Activated CD4-positive, alpha-beta T cell treated with anti-CD3 and anti-CD28 coated beads, Interleukin-2, amount 50 U/mL, for 4 hours (primary cell): ENCODE measurements at places on chromosomes 12 and 14.

DNA sequence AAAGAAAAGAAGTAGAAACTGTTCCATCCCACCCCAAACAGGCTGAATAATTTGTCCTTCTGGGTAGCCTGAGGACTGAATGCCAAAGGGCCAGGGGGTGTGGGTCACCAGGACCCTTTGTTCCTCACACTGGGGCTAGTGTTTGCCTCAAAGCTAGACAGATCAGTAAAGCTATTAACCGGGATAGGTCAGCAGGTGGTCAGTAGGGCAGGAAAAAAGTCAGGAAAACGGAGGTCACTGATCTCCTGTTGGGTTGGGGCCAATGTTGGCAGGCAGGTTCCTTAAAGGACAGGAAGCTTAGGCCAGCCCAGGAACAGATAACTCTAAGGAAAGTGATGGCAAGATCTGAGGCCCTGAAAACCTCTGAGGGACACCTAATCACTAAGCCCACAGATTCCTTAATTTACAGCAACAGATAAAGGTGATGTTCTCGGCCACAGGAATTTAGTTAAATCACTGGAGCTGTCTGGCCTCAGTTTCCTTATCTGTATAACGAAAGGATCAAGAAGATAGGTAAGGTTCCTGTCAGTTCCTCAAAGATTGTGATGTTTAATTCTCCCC lies 22.7 kb upstream of the TMPO start:
- no peak for DNase-seq

DNA sequence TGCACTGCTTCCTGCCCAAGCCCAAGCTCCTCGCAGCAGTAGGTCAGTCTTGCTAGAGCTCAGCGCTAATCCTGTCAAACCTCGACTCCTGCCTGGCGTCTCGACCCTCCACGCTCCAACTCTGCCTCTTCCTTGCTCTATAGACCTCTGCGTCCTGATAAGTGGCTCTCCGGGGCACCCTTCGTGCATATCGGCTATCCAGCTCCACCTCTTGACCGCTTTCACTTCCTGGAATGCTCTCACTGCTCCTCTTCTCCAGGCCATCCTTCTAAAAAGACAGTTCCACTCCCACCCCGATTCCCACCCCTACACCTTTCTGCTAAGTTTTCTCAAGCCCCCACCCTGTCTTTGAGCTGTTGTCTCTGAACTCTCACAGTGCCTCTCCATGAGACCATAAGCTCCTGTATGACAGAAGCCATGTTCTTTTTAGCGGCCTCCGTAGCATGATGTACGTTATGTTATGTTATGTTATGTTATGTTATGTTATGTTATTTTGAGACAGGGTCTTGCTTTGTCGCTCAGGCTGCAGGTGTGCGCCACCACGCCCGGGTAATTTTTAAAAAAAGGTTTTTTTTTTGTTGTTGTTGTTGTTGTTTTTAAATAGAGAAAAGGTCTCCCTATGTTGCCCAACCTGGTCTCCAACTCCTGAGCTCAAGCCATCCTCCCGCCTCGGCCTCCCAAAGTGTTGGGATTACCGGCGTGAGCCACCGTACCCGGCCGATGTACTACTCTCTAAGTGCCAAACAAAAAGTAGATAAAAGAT lies 601 bp downstream of the COX14 start:
- no peak for DNase-seq

DNA sequence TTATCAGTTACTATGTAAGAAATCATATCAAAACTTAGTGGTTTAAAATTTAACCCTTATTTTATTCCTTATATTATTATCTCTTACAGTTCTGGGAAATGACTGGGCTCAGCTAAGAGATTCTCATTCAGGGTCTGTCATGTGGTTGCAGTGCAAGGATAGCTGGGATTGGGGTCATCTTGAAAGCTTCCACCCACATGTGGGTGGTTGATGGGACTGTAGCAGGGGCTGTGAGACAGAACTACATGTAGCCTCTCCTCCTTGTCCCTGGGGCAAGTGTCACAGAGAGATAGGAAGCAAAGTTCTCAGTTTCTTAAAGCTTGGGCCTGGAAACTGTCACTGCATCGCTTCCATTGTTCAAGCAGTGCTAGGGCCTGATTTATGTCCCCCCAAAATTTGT lies 57.8 kb downstream of the DACT1 start:
- DNase-seq, result no peak

GRCh38 chr14:96638041-96638855 lies 136.1 kb downstream of the PAPOLA start:
- no peak for DNase-seq

GRCh38 chr12:2343681-2344080 lies 290.9 kb downstream of the CACNA1C start:
- no peak for DNase-seq

DNA sequence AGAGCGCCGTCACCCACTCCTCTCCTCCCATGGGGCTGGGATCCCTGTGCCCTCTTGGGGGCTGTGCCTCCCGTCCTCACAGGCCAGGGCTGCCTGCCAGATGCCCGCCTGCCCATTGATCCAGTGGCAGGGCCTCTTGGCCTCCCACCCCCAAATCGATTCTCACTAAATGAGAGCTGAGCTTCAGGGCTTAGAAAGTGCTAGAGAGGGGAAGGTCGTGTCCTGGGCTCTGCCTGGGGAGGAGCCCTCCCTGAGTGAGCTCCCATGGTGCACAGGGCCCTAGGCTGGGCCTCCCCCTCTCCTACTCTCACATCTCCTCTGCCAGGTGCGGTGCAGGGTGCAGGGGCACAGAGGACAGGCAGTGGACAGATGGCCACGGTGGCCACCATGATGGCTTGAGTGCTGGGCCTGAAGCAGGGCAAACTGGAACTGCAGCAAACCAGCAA lies 9.2 kb downstream of the BEGAIN start:
- DNase-seq, result no peak

DNA sequence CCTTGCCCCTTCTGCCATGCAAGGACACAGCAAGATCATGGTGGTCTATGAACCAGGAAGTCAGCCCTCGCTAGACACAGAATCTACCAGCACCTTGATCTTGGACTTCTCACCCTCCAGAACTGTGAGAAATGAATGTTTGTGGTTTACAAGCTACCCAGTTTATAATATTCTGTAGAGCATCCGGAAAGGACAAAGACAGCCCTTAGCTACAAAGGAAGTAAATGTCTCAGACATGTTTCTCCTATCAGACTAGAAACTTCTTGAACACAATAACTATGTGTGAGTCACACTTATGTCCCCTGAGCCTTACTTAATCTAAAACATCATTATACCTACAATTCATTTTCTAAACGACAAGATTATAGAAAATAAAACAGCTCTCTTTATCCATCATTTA lies 176.7 kb downstream of the KLHL28 start:
- no peak for DNase-seq

DNA sequence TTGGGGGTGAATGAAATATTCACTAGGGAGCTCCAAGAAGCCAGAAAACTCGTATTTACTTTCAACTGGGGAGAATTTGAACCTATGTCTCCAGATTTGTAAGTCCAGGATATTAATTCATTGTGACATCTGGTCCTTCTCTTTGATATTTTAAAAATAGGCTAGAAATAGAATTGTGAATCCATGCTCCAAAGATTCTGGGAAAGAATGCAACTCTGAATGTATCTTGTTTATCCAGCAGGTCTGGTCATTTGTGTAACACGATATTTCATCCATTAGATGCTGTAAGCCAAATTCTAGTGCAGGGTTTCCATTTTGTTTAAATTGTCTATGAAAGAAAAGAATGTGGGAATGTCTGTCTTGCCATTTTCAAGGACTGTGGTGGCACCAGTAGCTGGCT lies 334.7 kb downstream of the BMP4 start:
- DNase-seq, result no peak

DNA sequence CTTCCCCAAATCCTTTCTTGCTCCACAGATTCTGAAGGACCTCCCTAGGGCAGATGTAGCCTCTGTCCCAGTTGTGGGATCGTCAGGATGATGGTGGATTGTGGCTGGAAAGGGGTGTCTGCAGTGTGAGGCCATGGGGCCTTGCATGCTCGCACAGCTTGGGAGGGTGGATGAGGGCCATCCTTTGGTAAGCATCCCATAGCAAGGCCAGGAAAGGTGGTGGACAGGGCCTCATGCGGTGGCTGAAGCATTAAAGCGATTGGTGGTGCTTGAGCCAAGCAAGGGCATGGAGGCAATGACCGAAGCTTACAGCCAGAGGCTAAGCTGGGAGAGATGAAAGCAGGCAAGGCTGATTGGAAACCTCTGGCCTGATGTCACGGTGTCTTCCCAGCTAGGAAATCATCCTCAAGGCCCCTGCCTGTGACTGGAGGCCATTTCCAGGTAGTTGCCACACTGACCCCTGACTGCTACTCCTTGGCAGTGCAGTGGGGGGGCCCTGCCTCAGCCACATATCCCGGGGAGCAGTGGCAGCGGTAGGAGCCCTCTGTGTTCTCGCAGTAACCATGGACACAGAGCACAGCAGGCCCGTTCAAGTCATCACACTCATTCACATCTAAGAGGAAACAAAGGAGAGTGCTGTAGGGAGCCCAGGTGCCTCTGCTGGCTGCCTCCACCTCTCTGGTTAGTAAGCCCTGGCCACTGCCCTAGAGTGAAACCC lies 7.0 kb downstream of the ISCA2 start:
- no peak for DNase-seq

DNA sequence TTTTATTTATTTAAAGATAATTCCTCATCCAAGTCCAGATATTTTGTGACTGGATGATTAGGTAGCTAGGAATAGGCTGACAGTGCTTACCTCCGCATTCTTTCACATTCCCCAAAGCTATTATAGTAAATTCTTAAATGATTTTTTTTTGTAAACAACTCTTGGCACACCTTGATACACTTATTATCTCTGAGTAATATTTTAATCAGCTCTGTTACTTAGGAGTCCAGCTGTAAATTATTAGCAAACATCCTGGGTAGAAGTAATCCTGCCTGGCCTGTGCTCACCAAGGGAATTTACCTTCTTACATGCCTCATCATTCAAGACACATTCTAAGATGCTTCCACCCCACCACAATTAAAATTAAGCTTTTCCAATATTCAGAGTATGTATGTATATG lies 186.1 kb downstream of the SLC2A13 start:
- no peak for DNase-seq

DNA sequence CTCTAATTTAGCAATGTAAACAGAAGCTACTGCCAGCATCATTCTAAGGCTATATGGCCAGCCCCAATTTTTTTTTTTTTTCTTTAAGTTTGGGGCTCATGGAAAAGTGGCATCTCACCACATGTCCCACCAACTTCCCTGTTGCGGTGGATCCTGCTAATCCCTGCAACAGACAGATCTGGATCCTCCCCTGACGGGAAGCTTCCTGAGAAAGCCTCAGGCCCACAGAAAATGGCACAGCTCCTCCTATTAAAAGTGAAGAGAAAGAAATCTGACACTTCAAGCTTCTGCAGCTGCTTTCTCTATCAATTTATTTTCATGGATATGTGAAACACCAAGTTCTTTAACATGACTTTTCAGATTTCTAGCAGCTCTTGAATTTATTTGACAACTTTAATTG lies 433.8 kb upstream of the DCN start:
- DNase-seq, result no peak

DNA sequence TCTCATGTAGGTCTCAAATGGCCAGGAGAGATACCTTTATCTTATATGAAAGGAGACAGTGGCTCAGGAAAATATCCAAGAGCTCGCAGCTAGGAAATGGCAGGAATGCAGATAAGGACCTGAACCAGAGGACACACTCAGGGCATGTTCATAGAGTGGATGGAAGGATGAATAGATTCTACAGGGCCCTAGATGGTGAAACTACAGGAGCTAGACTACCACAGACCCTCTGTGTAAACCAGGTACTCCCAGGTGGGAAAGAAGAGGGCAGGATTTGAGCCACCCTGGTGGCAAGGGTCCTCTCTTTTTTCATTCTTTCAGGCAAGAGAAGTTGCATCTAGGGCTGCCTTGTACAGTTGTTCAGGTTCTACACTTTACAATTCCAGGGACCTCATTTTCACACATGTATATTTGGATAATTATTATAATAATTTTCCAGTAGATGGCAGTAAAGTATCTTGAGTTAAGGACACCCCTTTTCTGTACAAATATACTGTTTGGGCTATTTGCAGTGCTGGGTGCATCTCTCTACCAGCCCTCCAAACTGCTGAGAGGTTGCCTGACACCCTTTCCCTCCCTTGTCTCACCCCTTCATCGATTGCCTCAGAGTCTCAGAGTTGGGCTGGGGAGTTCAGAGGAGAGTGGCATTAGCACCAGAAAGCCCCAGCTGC lies 10.5 kb upstream of the ZDHHC22 start:
- DNase-seq, result no peak

DNA sequence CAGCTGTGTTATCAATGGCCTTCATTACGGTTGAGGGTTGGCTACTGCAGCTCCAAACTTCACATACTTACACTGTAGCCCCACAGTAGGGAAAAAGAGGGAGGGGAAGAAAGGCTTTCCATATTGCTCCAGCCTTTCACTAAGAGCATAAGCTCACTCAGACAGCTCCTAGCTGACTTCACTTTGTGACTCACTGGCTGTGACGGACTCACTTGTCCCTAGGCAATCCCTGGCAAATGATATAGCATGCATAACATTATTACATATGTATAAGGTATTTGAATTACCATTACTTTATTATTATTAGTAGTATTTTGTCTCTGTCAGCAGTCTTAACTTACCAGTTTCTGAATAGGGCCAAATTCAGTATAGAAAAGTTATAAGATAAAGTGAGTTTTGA lies 350.7 kb downstream of the RMST start:
- no peak for DNase-seq

GRCh38 chr14:96590190-96590864 lies 88.1 kb downstream of the PAPOLA start:
- no peak for DNase-seq

DNA sequence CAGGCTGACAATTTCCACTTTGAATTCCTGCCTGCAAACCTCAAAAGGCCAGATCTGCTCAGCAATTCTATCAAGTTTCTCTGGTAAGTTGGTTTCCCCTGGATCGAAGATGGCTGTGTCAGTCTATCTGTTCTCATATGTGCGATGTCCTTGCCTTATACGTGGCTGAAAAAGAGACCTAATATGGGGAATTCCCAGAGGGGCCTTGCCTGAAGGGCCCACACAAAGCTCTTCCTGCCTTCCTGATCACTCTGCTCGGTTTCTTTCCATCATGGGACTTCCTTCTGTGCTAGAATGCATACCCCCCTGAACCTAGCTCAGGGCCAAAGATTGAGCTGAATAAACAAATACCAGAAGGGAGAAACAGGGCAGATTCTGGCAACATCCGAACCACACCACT lies 13.2 kb downstream of the TCL1B start:
- DNase-seq, result no peak

GRCh38 chr12:74365178-74365964 lies 172.3 kb upstream of the ATXN7L3B start:
- no peak for DNase-seq

DNA sequence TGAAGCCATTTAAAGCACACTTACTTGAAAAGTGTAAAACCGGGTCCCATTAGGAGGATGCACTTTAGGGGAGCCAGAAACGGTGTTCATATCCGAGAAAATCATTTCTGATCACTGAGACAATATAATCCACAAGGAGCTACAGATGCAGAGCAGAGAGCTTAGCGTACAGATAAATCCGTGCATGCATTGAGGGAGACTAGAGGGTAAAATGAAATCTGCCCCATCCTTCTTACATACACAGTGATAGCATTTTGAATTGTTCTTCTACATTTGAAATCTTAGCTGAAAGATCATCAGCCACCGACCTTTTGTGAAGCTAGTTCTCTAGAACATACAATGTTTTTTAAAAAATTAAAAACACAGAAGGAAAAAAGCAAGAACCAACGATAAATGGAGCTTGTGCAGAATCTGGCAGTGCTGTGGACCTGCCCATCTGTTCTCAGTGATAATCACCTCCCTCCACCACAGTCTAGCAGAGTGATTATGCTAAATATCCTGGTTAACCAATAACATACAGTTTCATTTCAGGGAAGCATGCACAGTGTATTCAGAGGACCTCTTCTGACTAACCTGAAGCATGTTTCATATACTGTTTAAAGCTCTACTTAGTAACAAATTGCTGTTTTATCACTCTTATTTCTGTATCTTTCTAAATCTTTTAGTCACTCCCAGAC lies 161.1 kb downstream of the PPFIA2 start:
- DNase-seq, result no peak
